GM20000 (cell line): ENCODE measurements at places on chromosomes 16 and 17.
A peak's percentile ranks its signal among the peaks of the same experiment; 100 is the strongest.

DNA sequence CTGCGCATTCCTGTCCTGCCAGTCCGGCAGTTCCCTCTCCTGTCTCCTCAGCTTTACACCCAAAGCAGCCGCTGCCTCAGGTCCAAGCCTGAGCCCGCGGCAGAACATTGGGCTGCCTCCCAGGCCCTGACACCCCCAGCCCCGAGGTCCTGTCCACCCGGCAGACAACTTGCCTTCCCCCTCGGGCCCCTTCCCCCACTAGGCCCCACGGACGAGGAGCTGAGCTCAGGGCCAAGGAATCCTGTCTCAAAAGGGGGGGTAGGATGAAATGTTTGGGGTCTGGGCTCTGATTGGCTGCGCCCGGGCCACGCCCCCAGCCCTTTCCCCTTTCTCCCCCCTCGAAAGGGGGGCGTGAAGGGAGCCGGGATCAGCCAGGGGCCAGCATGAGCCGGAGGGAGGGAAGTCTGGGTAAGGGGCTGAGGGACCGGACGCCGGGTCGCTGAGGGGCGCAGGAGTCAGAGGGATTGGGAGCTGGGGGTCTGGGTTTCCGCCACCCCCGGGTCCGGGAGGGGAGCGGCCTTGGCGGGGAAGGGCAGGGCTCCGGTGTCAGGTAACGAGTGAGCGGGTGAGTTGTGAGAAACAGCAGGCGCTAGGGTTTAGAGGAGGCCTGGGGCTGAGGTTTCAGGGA is at the start of gene CTF1:
CTF1 (plus strand) TSS at position 354 of the 628 bp plus-strand sequence; CDS start at position 384, 30 bp downstream.
- peak; percentile 38 for DNase-seq

DNA sequence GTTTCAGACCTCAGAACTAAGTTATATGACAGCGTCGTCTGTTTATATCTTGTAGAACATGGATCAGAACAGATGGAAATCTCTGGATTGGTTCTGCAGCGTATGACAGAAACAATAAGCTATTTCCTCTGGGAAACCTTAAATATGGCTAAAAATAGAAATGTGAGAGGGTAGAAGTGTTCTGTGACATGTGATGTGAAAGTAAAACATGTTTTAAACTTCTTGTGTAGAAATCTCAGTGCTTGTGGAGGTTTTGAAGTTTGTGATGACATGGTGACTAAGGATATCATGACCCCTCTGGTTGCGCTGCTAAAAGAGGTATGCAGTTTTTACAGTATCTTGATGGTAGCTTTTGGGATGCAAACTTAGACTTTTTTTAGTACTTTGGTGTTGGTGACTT is 2.8 kb downstream of the HEATR3 start:
- DNase-seq, result no peak

DNA sequence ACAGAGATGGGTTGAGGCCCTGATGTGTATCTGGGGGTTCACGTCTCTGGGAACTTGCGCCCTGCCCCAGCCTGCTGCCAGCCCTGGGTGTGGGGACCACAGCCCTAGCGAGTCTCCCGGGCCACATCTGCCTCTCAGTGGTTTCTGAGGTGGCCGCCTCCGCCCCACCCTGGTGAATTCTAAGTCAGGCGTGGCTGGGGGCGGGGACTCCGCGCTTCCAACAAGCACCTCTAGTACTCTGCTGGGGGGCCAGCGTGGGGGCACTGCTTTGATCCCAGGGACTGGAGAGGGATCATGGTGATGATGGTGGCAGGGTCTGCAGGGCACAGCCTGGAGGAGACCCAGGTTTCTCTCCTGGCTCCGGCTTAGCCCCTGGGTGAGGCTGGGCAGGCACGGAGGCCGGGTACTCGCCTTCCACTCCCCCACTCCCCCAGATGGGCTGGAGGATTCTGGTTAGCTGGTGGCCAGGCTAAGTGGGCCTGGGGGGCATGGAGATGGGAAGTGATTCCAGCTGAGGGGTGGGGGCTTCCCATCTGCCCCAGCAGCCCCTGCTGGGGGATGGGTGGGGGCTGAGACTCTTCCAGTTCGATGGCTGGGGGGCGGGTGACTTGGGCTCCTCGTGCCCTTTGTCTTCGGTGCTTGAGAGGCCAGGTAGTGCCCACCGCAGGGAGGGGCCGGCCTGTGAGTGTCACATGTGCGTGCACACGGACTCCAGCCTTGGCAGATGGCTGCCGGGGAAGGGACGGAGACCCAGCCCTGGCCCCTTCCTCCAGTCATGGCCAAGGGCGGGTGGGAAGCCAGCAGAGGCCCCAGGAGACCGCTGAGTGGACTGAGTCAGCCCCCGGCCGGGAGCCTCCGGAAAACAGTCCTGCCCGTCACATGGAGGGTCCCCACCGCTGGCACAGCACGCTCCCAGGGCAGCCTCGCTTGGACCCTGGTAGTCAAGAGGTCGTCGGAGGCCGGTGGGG is 3.9 kb downstream of the GLIS2 start:
- DNase-seq, result peak; percentile 76

GRCh38 chr17:80892019-80892855 is 99.4 kb upstream of the CHMP6 start:
- DNase-seq, result peak; percentile 94

DNA sequence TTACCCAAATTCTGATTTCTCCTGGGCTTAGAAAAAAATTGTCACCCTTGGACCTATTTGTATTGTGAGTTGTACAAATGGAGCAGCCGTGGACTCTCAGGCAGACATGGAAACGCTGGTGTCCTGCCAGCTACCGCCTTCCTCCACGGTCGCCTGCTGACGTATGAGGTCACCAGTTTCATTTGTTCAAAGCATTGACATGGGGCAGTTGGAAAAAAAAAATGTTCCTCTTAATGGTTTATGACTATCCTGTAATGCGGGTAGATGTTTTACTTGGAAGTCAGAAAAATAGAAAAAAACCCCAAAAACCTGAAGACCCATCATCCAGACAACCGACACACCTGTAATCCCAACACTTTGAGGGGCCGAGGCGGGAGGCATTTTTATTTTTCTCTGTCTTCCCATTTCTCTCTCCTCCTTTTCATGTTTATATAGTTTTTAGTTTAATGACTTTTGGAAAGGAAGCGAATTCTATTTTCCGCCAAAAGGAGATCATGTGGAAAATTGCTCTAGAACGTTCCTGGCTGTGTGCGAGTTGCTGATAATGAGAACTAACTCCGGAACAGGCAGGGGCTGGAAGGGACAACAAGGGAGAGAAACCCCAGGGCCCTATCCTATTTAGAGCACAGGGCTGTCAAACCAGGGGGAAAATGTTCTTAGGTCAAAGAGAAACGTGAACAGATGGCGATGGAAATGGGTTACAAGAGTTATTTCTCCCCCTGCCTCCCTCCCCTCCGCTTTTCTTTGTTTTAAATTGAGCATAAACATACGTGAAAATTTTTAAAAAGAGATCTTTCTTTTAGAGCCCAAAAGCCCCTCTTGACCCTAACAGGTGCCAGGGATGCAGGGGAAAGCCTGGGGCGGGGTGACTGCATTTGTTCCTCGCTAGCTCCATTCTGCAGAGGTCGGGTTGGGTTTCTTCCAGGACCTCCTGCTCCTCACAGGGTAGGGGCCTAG is 13.7 kb downstream of the DNAH17 start:
- no peak for DNase-seq

- DNase-seq, result no peak
These were observed 215.7 kb upstream of the CIBAR2 start for GRCh38 chr16:85327731-85328675.

GRCh38 chr16:27611340-27611739 is 61.4 kb downstream of the KATNIP start:
- no peak for DNase-seq

- no peak for DNase-seq
These were observed 15.1 kb upstream of the CIBAR2 start for GRCh38 chr16:85127379-85127723.

- no peak for DNase-seq
These were observed 26.7 kb downstream of the CDK5RAP3 start for GRCh38 chr17:47997586-47997985.

- no peak for DNase-seq
These were observed 21.7 kb downstream of the ATP2A1 start for GRCh38 chr16:28899882-28900590.

DNA sequence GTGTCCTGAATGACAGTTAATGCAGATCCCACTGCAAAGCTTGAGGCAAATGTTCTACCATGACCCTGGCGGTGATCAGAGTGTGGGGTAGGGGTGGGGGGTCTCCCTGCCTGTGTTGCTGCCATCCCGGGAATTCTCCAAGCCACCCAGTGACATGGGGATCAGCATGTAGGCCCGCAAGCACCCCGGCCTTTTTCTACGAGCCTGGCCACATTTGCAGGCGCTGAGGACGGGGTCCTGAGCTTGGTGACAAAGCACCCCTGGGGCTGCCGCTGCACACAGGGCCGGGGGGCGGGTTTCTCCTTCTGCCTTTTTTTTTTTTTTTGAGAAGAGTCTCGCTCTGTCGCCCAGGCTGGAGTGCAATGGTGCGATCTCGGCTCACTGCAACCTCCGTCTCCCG is 35.8 kb downstream of the SLC7A5 start:
- DNase-seq, result no peak

- DNase-seq, result no peak
These were observed 17.1 kb upstream of the NAGLU start for GRCh38 chr17:42518755-42519545.

DNA sequence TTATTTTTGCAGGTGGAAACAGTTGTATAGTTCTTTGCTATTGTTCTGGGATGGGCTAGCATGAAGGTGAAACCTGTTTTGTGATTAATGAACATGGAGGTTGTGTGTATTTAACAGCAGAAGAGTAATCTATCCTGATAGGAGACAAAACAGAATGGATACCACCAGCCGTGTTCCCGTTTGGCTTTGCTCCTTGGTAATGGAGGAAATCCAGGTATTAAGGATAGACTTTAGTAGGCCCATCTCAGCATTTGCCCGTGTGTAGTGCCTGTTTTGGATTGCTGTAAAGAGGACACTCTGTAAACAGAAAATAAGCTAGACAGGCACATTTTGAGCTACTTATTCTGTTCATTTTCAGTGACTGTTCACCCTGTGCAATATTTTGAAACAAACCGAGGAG is 215.1 kb downstream of the RBFOX1 start:
- no peak for DNase-seq
